ENCODE measurements at places on chromosomes 1 and 21.

DNA sequence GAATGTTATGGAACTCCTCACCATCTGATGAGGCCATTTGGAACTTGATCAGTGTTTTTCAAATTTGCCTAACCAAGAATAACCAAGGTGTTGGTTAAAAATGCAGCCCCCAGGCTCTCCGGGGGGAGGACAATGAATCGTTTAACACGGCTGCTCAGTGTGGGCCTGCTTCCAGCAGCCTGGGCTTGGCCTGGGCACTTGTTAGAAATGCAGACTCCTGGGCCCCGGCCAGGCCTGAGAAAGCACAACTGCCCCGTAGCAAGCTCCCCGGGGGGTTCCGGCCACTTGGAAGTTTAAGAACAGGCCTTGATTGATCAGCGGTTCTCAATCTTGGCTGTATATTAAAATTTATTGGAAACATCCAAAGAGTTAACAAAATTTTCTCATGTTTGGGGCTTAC is 22.8 kb upstream of the C2CD2 start:
- DNase-seq: no peak

DNA sequence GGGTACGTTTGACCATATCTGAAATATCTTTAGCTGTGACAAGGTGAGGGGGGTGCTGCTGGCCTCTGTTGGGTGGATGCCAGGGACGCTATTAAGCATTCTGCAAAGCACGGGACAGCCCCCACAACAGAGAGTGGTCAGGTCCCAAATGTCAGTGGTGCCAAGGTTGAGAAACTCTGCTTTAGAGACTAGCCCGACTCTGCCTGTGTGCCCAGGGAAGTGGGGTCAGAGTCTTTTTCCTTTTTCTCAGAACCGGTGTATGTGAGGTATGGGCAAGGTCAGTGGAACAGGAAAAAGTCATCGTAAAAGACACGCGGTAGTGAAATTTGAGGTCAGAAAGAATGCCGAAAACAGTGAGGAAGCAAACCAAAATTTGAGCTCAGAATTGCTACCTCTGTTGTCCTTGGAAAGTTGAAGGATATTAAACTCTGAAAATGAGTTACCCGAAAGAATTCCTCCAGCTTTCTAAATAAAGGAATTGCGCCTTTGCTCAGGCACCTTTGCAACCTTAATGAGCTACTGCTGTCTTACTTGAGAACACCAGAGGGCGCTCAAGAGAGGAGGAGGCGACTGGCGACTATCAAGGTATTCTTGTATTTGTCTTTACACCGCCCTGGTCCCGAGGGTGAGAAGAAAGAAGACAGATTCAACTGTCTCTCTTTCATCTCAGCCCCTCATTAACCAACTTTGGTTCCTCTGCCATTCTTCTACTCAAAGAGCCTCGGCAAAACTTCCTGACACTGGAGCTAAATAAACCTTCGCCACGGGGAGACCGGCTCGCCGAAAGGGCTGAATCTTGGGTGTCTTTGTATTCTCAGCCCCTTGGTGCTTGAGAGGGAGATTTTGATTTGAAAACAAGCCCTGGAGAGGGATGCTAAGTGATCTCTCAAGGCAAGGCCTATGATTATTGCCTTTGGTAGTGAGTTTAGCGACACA is 85.4 kb upstream of the OLIG2 start:
- peak; percentile 31 for DNase-seq

GRCh38 chr21:38476385-38476784 is 21.9 kb downstream of the ERG start:
- DNase-seq: no peak

DNA sequence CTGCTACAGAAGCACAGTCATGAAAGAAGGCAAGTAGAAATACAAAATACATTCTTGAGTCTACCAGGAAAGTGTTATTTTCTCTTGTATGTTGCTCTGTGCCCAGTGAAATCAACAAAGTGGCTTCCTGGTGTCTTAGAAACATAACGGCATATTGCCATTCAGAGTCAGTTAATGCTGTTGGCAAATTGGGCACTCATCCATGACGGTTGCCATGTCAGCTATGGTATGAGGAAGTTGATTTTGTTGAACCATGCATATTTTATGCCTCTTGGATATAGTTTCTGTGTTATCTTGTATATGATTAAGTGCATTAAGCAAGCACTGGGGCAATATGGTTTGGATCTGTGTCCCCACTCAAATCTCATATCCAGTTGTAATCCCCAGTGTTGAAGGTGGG is 153.1 kb upstream of the CXADR start:
- DNase-seq: peak; percentile 80

GRCh38 chr1:20546637-20547036 is 5.7 kb upstream of the FAM43B start:
- no peak for DNase-seq

DNA sequence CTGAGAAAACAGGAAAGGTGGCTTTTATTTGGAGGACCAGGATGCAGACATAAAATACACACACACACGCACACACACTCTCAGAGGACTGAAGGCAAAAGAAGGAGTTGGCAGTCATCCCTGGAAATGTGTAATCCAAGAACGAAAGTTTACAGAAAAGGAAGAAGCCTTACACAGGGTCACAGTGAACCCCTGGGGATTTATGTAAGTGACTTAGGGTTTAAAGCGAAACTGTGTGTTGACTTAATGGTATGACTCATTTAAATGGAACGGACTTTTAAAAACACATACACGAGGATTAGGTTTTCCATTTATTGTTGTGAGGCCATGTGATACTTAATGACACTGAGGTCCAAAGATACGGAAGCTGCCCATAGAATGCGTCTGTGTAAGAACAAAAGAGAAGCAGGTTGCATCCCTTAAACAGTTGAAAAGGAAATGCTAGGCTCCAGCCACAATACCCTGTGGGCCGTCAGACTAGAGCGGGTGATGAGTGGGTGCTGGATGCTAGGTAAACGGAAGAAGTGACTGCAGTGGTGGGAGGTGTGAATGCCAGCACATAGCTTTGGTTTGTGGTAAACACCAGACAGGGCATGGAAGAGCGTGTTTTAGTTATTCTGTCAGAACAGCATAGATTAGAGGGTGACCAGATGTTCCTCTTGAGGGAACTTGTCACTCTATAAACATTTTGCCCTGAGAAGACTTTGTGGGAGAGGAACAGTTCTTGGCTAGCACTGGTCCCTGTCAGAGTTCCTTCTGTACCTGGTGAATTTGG is 21.6 kb upstream of the BCL10 start:
- no peak for DNase-seq

- no peak for DNase-seq
Measured at GRCh38 chr1:43786201-43786958, 79.0 kb downstream of the ST3GAL3 start.

DNA sequence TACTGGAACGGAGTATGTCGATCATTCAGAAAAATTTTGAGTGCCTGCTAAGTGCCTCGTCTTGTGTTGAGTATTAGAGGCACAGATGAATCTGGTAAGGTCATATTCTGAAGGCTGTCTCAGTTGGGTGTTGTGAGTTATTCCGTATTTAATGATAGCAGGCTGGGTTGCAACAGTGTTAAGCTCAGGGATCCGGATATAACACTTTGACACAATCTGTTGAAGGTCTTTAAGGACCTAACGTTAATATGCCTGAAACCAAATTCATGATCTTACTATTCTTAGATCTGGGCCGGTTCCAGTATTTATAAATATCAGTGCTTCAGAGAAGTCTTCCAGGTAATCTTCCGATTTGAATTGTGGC is 555 bp downstream of the PRPF38A start:
- no peak for DNase-seq

DNA sequence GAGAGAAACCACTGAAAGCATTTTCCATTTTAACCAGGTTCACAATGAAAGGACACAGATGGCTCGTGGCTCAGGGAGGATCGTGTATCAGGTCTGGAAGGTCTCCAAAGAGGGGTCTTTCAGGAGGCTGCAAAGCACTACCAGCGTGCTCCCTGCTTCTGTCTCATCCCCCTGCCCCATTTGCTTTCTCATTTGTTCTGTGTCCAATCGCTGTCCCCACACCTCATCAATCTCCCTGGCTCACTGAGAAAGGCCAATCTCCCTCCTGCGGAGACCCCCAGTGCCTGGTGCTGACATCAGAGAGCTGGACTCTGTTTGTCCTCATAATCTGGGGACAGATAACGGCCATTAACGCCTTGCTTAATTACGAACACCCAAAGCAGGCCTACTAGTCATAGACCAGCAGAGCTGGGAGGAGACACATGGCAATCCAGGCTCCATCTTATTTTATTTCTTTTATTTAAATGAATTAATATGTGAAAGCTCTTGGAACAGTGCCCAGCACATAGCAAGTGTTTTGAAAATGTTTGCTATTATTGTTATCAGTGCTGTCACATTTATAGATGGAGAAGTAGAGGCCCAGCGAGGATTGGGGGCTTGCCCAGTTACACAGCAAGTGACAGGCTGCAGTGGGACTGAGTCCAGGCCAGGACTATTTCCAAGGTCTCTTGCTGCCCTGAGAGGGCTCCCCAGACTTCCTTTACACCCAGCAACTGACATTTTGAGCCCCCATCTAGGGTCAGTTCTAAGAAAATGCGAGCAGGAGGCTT is 341.0 kb upstream of the USP24 start:
- DNase-seq: no peak

DNA sequence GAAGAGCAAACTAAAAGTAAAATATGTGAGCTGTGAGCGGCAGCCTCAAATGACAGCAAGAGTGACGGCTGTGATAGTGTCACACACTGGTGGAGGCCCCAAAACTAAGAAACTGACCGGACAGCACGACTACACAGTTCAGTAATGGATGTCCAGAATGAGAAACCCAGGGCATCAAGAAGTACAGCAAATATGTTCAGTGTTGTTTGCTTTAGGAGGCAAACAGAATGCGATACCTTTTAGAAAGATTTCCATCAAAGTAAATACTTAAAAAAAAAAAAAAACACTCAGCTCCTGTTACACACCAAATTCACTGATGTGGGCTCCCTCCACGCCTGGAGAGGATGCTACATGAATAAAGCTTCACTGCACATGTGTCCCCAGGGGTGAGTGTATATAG is 1.1 kb upstream of the PKP1 start:
- DNase-seq: no peak

DNA sequence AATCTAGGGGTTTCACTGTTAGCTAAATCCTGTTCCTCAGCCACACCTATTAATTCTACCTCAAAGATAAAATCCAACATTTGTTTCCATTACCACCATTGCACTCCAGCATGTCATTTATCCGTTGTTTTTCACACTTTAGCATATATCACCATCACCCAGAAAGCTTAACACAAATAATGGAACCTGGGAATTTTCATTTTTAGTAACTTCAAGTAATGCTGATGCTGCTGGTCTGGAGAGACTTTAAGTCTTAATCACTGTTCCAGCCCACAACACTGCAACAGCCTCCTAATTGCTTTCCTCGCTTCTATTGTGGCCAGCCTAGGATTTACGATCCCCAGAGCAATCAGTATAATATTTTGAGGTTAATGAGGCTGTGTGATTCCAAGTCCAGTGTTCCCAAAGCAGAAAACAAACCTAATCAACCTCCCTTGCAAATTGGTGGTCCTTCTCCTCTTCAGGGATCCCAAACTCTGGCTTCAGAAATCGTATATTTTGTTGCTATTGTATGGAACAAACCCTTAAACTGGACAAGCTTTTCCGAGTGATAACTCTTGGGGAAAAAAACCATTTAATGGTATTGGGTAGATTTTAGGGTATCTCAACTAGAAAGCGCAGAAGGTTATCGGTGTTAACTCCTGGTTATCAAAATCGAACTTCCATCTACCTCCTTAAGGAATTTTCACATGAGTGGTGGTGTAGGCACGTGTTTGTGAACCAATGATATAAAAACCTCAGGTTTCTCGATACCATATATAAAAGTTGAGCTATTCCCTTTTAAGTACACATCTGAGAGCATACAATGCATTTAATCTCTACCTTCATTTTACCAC is 50.0 kb upstream of the BOLA1 start:
- peak; percentile 45 for DNase-seq

- no peak for DNase-seq
Measured at GRCh38 chr1:207362962-207363860, 41.7 kb downstream of the CD55 start.

GRCh38 chr1:43651902-43652301 is 2.0 kb downstream of the KDM4A start:
- no peak for DNase-seq

- DNase-seq: peak; percentile 73
Measured at GRCh38 chr1:204102029-204102611, 29.2 kb downstream of the SOX13 start.

GRCh38 chr1:60255565-60255964 is 182.0 kb upstream of the C1orf87 start:
- DNase-seq: no peak

DNA sequence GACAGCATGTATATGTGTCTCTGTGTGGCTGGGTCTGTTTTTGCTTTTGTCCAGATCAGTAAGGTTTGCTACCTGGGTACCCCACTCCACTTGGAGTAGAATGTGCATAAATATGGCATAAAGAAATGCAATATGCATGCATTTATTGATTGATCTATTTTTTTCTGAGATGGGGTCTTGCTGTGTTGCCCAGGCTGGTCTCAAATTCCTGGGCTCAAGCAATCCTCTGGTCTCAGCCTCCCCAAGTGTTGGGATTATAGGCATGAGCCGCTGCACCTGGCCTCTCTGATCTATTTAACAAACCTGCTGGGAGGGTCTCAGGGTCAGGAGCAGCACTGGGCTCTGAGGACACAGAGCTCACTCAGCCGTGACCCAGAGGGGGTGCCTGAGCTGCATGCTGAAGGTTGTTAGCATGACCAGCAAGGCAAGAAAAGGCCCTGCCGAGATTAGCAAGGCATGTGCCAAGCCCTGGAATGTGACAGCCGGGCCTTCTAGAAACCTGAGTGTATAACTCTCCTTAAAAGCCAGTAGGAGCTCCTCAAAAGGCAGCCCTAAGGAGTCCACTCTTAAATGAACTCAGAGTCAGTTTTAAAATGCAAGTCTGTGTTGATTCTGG is 22.5 kb downstream of the PCSK9 start:
- DNase-seq: no peak

GRCh38 chr1:206583707-206584648 is 28.3 kb downstream of the EIF2D start:
- peak; percentile 82 for DNase-seq

GRCh38 chr1:81032973-81033425 is 767.7 kb upstream of the ADGRL2 start:
- peak; percentile 86 for DNase-seq

DNA sequence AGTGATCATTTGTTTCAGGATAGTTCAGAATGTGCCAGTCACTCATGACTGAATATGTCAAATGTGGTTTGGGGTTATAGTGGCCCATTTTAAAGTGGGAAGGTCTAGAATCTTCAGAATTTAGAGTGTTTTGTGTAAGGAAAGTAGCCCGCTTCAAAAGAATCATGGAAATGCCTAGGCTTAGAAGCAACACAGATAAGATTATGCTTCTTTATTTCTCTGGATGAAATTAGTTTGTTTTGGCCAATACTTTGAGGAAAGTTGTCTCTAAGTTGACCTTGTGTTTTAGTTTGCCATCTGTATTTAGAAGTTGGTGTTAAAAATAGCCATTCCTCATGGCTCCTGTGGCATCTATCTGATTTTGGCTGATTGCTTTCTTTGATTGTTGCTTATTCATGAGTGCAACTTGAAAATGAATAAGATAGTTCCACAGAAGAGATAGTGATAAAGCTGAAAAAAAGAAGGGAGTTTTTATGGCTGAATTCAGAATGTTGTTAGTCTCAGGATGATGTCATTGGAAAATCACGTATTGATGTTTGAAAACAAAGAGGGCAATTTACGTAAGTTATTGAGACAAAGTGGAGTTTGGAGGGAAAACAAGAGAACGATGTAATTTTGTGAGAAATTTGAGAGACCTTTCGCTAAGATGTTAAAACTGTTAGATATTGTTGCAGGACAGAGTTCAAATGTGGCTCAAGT is 71.9 kb downstream of the PLA2G4A start:
- no peak for DNase-seq
